ENCODE measurements at places on chromosomes 6 and 20. TPM values are rescaled to one million over a fixed set of nuclear protein-coding genes. Genes with fewer than 3 reads are reported as not detected.

Gene ROS1
- total RNA-seq: not detected

Gene PERP
- total RNA-seq: 34.9 TPM

Gene DEFB116
- not detected for total RNA-seq

Gene MEI4
- under 0.01 TPM for total RNA-seq

Gene PARD6B
- total RNA-seq: 0.57 TPM

Gene MCCD1
- not detected for total RNA-seq

Gene CST4
- total RNA-seq: not detected

Gene POPDC3
- 1.3 TPM for total RNA-seq

All from vein endothelial cell (primary cell).